RKO (cell line): ENCODE measurements at places on chromosomes 7 and 10.

DNA sequence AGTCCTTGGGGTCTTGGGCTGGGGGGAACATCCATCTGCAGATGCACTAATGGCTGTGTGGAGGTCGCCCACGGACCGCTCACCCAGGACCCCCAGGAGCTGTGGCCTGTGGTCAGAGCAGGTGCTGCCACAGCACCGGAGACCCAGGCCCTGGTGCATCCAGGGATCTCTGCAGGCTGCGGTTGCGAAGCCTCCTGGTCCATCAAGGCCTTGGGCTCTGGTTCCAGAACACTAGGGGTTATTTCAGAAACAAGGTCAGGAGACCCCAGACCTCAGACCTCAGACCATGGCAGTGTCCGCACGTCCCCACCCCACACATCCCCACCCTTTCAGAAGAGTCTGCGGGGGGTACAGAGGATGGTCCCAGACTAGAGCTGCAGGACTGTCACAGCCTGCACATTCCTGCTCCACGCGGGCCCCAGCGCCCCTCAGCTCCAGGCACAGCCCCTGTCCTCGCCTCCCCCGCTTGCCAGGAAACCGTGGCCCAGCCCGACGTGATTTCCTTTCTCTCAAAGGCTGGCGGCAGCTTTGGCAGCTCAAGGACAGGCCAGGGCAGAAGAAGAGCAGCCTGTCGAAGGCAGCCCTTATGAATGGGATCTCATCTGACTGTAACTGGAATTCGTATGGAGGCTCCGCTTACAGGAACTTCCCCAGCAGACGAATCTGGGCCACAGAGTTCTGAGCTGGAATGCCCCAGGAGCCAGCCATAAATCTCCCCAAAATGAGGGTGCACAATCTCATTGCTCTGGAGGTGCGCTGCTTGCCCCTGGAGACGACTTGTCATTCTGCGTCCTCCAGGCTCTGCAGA, 136.2 kb upstream of the RET start:
- DNase-seq: no peak

DNA sequence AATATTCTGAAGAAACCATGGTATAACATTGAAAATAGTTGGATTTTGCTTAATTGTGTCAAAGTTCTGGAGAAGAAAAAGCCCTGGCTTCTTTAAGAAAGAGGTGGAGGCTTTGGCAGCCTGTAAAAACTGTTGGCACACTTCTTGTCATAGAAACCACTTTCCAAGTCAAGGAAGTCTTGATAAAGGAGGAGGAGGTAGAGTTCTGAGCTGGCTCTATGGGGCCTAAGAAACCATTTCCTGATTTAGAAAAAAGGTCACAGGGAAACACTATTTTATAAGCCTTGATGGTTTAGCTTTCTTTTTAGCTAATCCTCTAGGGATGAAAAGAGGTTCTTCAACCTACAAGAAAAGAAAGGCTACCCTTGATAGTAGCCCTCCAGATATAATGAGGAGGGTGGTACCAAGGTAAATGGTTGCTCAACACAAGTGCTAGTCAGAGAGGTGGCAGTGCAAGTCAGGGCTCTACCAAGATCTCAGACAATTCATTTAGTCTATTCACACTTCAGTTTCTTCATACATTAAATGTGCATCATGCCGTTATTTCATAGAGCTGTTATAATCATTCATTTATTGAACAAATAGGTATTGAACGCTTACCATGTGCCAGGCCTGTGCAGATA, 346.9 kb downstream of the RNLS start:
- no peak for DNase-seq

DNA sequence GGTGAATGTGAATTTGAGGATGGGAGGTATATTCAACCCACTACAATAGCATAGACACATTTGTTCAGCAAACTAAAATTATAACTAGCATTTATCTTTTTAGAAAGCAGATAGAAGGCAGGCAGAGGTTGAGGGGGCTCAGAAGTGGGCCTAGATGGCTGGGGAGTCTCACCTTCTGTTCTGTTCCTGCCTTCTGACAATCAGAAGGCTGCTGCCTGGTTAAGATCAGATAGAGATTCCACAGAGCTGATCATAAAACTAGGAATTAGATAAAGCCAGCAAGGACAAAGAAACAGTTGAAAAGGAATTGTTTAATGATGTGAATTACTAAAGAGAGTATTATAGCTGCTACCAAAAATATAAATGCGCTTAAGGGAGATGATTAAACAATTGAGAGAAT, 11.6 kb upstream of the NFE2L3 start:
- no peak for DNase-seq

- no peak for DNase-seq
These were observed 325.7 kb upstream of the MKI67 start for GRCh38 chr10:128451879-128452278.

DNA sequence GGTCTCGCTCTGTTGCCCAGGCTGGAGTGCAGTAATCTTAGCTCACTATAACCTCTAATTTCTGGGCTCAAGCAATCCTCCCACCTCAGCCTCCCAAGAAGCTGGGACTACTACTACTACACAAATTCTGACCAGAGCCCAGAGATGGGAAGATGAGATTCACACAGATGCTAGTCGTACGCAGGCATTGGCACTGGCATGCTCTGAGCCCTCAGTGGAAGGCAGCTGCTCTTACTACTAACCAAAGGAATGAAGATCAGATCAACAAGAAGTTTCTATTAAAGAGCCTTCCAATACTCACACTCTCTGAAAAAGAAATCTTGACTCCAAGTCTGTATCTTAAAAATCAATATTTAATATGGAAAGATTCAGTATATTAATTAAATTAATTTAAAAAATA, 10.7 kb downstream of the GDF2 start:
- DNase-seq: no peak

DNA sequence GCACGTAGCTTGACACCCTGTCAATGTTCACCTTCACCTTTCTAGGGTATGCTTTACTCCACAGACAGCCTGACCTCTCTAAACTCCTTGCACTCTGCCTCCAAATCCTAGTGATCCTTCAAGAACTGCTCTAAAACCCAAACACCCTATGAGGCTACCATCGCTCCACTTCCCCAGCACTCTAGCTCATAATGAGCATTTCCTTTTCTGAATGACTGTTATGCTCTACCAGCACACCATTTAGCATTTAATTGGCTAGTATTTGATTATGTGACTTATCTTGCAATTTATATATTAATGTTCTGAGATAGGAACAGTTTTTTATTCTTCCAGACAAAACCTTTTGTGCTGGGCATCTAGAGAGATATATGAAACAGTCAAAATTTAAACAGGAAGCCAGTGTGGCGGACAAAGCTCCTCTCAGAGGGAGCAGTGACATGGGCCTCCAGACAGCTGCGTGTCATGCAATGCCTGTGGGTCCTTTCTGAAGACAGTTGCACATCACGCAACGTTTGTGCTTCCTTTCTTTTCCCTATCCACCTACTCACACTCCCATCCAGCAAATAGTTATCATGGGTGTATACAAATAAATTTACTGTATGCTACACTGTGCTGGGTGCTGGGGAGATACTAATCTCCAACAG, 86.3 kb downstream of the ALOX5 start:
- no peak for DNase-seq

DNA sequence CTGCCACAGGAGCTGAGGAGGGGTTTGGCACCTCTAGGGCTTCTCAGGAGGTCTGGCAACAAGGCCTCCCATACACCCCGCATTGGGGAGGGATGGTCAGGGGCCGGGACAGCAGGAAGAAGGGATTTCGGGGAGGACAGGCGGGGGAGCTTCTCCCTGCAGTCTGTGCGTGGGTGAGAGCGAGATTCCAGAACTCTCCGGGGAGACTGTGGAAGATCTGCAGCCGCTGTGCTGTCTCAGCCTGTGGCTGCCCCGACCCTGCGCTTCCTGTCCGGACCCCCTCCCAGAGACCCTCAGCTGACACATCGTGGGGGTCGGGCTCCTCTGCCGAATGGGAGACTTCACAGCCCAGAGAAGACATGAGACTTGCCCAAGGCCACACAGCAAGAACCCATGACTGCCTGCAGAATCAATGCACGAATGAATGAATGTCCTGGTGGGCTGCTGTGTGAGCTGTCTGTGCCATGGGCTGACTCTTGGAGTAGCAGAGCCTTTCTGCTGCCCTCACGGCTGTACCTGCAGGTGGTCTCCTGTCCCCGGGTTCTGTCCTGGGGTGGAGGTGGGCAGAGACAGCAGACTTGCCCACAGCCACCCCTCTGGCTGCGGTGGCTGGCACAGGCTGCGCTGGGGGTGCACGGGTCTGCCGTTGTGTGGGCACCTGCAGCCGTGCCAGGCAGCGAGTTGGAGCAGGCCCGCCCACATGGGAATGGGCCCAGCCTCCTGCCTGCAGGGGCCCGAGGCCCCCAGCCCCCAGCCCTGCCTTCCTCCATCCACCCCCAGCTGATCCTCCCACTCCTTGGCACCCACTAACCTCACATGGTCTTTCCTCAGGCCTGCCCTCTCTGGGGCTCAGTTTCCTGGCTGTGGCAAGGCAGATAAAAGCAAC, 16.3 kb upstream of the LFNG start:
- no peak for DNase-seq

- no peak for DNase-seq
These were observed 181.7 kb downstream of the TCF7L2 start for GRCh38 chr10:113131613-113132261.

- no peak for DNase-seq
These were observed 110.4 kb upstream of the INHBA start for GRCh38 chr7:41813286-41813685.

GRCh38 chr7:43196379-43196778, 83.9 kb downstream of the HECW1 start:
- peak; percentile 35 for DNase-seq

DNA sequence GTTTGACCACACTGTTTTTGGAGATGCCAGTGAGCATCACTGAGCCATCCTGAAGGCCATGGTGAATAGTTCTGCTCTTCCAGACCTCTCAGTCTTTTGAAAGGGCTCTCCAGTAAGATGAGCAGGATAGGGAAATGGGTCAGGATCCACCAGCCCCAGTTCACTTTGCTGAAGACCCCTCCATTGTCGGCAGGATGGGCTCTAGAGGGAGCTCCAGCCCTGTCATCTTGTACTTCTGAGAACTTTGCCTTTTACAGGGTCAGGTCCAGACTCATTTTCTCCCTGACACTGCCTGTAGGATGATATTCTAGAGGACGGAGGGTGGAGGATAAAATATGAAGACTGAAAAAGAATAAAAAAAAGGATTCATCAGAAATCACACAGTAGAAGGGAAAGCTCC, 13.1 kb downstream of the LHFPL3 start:
- peak; percentile 55 for DNase-seq

DNA sequence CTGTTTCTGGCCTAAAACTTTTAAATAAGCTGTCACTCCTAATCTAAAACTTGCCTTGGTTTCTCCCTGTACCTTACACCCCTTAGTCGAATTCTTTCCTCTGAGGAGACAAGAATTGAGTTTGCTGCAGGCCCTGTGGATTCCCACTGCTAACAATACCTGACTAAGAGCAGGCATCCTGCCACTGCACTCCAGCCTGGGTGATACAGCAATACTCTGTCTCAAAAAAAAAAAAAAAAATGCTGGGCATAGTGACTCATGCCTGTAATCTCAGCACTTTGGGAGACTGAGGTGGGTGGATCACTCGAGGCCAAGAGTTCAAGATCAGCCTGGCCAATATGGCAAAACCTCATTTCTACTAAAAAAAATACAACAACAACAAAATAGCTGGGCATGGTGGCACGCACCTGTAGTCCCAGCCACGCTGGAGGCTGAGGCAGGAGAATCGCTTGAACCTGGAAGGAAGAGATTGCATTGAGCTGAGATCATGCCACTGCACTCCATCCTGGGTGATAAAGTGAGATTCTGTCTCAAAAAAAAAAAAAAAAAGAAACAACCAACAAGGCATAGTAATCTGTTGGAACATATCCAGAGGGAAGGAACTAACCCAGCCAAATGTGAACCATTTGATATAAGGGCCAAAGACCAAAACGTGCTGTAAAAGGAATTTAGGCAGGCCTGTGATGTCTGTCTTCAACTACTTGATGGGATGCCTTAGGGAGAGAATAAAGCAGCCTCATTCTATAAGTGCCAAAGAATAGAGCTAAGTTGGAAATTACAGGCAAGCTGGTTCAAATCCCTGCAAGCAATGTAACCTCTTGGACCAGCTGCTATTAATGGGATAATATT, 732.7 kb upstream of the AUTS2 start:
- DNase-seq: no peak

- DNase-seq: no peak
These were observed 279.8 kb downstream of the SEC23IP start for GRCh38 chr10:120172356-120172755.

DNA sequence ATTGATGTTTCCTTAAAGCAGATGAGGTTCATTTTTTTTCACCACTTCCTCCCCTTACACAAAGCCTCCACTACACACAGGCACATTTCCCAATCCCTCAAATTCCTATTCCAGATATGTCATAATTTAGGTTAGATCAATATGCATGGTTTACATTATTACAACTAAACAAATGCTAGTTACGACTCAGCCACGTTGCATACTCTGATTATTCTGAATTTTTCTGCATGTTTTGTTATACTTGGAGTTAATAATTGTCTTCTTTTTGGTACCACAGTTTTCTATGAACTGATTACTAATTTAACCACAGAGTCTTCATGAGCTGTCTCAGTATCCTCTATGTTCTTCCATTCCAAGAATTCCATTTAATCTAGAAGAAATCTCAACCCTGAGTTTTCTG, 4.4 kb upstream of the BICC1 start:
- DNase-seq: no peak

GRCh38 chr7:74482629-74483401, 29.1 kb downstream of the GTF2IRD1 start:
- DNase-seq: no peak

DNA sequence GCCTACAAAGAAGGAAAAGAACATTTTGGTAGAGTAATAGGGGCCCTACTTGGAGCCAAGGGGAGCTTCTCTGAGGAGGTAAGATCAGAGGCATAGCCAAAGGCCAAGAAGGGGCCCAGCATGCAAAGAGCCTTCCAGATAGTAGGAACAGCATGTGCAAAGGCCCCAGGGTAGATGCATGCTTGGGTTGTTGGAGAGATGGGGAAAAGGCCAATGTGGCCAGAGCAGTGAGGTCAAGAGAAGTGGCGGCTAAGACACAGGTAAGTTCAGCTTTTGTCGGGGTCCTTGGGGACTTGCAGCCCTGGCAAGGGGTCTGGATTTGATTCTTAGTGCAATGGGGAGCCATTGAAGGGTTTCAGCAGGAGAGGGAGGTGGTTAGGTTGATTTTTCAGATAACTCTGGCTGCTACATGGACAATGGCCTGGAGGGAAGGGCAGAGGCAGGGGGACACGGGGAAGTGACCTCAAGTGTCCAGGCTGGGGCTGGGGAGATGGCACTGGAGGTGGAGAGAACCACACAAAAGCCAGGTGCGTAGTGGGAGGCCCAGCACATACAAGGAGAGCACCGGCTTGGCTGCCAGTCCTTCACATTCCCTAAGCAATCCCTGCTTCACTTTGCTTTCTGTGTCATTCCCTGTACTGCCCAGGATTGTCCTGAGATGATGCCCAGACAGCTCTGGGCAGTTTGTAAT, 16.5 kb downstream of the GRID1 start:
- DNase-seq: no peak

DNA sequence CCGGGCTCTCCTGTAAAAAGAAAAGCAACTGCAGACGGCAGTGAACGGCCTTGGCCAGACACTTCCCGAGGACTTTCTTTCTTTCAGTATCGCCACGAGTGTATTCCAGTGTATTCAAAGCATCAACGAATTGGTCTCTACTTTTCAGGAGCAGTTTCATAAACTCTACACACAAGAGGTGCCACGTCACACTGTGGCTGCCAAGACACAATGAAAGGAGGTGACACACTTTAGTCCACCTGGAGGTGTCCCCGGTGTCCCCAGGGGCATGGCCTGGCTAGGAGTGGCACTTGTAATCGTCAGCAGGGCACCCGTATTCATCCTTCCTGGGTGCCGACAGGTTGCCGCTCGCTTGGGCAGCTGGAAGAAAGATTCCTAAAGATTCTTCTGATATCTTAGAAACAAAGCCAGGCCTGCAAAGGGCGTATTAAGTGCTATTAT, 5.0 kb downstream of the TNS3 start:
- DNase-seq: no peak

GRCh38 chr7:83289419-83289993, 126.8 kb upstream of the PCLO start:
- no peak for DNase-seq
